ENCODE measurements at places on chromosomes 7 and 10.
A peak's percentile ranks its signal among the peaks of the same experiment; 100 is the strongest.

DNA sequence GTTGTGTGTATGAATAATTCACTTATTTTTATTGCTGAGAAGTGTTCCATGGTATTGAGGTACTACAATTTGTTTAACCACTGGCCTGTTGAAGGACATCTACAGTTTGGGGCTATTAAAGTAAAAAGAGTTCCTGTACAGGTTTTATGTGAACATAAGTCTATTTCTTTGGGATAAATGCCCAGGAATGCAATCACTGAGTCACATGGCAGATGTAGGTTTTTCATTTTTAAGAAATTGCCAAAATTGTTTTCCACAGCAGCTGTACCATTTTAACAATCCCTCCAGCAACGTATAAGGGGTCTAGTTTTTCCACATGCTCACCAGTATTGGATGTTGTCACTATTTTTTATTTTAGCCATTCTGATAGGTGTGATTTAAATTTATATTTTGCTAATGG lies 243.9 kb downstream of the TNS3 start:
- DNase-seq = no peak

GRCh38 chr10:14884082-14884481 lies 5.4 kb downstream of the SUV39H2 start:
- peak; percentile 62 for DNase-seq

DNA sequence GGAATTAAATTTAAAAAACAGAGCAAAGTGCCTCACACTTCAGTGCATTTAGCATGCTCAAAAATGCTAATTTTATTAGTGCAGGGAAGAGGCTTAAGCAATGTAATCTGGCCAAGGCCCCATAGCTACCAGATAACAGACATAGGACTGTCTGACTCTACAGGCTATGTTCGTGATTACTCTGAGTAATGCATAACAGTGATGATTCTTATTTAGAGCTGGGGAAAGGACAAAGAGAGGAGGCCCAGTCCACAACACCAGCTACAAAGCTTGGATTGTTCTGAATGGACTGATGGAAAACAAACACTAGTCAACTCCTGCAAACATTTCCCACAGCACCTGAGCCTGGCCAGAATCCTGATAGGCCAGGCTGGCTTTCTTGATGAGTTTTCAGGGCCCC lies 8.4 kb upstream of the CH25H start:
- no peak for DNase-seq

- no peak for DNase-seq
These were observed 1079.9 kb downstream of the CNTNAP2 start for GRCh38 chr7:147196481-147196880.

DNA sequence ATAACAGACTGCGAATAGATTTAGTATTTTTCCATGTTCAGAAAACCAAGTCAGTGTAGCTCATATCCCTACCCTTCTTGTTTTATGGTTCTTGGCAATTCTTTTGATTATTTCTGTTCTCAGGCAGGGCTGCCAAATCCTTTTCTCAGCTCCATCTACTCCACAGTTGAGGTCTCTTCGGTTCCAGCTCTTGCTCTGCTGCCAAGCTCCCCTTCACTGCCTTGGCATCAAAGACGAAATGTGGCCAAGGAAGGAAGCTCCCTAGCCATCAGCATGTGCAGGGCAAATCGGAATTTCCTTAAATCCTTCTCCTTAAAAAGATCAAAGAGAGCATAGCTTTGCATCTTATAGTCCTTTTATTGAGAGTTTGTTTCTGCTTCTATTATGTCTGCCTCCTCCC lies 116.4 kb upstream of the NOBOX start:
- no peak for DNase-seq

Measured in activated CD4-positive, alpha-beta T cell treated with anti-CD3 and anti-CD28 coated beads, Interleukin-10, Interleukin-2, amounts not matched to agents 100 ng/mL and 50 ng/mL, durations not matched to agents 16 hours and 8 hours (primary cell).